ENCODE measurements at places on chromosomes 1 and 21.
A peak's percentile ranks its signal among the peaks of the same experiment; 100 is the strongest.

DNA sequence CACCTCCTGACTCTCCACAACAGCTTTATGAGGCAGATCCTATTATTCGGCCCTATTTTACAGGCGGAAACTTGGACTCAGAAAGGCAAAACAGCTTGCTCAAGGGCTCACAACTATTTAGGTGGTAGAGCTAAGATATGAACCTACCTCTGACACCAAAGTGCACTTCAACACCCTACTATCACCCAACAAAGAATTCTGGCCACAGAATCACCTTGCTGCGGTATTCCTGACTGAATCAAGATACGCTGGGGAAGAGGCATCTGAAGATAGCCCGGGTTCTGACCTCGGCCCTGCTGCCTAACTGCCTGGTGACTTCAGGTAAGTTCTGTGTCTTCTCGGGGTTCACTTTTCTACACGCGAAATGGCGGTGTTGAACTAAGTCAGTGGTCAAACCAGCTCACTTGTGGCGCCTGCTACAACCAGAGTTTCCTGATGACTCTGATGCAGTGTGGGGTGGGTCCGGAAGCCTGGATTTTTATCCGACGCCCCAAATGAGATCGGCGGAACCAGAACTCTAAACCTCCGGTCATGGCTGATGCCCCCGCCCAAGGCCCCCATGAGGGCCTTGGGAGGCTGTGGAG is 608 bp downstream of the PEF1 start:
- DNase-seq, result peak; percentile 75

DNA sequence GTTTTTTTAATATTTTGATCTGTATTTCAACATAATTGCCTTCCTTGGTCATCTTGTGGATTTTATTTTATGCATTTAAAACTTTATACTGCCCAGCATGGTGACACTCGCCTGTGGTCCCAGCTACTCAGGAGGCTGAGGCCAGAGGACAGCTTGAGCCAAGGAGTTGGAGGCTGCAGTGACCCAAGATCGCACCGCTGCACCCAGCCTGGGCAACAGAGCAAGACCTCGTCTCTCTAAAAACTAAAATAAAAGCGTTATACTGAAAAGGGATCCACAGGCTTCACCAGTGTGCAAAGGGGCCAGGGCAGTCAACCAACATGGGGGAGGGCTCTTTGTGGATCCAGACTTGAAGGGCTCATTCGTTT is 1.4 kb downstream of the NID1 start:
- no peak for DNase-seq

DNA sequence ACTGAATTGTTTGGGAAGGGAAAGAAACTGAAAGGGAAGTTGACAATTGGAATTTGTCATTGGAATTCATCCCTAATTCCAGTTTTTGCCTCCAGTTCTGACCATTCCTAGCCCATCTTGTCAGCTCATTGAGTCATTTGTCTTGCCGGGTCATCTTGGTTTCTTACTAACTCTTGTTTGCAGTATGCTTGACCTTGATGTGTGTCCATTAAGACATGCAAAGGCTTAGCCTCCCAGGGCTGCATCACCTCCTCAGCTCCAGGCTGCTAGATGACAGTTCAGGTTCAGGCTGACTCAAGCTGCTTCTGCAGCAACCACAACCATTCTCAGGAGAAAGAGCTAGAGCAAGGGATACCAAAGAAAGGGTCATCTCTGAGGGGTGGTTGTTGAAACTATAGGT is 151.3 kb upstream of the PTGFR start:
- no peak for DNase-seq

GRCh38 chr1:185073725-185074124 is 28.4 kb downstream of the RNF2 start:
- no peak for DNase-seq

DNA sequence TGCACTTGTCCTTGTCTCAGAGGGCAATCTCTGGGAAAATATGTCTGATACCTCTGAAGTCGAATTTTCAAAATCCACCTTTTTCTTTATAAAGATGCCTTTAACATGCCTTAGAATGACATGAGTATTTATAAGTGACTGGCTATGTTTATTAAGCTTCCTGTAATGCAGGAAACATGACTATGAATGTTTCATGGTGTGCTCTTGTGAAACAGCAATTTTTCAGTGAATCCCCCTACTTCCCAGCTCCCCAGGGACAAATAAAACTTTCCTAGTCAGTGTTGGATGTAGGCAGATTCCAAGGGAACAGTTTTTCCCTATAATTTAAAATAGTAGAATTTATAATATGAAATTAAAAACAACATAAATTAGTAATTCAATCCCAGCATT is 437.0 kb downstream of the LMO4 start:
- no peak for DNase-seq

DNA sequence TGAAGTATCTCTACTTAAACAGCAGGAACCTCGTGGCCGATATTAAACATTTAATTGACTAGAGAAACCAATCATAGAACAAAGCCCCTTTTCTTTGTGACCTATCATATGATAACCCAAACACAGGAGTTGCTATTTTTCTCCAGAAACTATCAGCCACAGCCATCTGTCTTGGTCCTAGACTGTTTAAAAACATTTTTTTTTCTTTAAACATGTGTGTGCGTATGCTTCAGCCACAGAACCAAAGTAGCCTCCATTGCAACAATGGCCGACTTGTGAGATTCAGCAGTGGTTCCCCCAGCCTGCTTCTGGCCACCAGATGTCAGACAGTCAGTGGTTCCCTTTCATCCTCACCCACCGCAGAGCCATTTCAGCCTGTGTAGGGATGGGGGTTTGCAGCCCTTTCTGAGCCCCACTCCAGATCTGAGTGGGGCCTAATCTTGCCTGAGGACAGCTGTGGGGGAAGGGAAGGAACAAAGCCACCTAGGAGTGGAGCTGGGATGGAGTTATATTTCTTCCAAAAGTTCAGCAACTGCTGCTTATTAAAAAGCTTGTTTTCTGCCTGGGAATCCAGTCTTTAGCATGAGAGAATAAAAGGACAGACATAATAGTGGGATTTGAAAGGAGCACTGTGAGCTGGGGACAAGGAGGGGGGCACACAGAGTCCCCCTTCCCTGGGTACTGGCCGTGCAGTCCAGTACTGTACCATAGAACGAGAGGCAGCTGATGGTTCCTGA is 11.7 kb upstream of the IGSF3 start:
- DNase-seq, result no peak

GRCh38 chr1:117049857-117050256 is 10.3 kb upstream of the TTF2 start:
- DNase-seq, result peak; percentile 71

- no peak for DNase-seq
Measured at GRCh38 chr1:40772146-40772955, 11.2 kb upstream of the KCNQ4 start.

GRCh38 chr1:51415963-51416362 is 85.6 kb upstream of the TTC39A start:
- no peak for DNase-seq

DNA sequence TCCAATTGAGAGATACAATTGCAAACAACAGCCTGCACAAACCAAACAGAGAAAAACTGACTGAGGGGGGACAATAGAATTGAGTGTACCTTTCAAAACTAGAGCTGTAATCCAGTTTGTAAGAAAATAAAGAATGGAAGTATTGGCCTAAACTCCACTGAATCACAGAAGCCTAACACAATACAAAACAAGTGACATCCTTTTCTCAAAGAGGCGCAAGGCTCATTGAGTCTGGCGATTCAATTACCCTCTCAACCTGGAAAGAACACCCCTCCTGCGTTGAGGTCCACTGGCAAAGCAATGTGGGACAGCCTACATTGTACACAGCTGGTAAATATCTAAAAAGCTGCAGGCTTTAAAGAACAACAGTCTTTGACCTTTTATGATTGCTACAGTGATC is 182.6 kb downstream of the DPYD start:
- DNase-seq, result no peak

- DNase-seq, result no peak
Measured at GRCh38 chr1:153795330-153795837, 20.2 kb downstream of the SLC27A3 start.

- no peak for DNase-seq
Measured at GRCh38 chr1:182101415-182102042, 40.0 kb upstream of the ZNF648 start.

DNA sequence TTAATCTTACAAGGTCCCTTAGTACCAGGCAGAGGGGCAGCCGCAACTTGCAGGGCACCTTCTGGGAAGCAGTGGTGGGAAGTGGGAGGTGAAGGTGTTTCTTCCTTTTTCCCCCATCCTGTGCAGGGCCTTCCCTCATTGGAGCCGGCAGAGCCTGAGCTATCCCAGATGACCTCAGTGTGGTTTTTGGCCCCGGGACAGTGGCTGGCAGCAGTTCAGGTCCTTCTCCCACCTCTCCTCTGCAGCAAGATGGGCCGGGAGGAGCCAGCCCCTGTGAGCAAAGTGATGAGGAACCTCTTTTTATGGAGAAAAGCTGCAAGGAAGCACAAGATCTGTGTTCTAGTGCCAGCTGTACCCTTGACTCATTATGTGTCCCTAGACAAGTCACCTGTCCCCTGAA is 6.8 kb downstream of the PFKFB2 start:
- no peak for DNase-seq

- no peak for DNase-seq
Measured at GRCh38 chr1:7225711-7226505, 440.7 kb downstream of the CAMTA1 start.
